ENCODE measurements at places on chromosomes 7 and 10. TPM values are rescaled to one million over a fixed set of nuclear protein-coding genes. Genes with fewer than 3 reads are reported as not detected.

The GRK5 gene
- 15.9 TPM for total RNA-seq

The PYROXD2 gene
- total RNA-seq, result 8.8 TPM

The ANKRD2 gene
- total RNA-seq, result not detected

The SLC26A5 gene
- total RNA-seq, result not detected

The SLC18A3 gene
- not detected for total RNA-seq

The FAM237B gene
- total RNA-seq, result not detected

The INHBA gene
- total RNA-seq, result 0.93 TPM

The CYP2C9 gene
- total RNA-seq, result not detected

- DNase-seq, result no peak
These were observed 221.1 kb downstream of the SEMA3E start for GRCh38 chr7:83427884-83428283.

DNA sequence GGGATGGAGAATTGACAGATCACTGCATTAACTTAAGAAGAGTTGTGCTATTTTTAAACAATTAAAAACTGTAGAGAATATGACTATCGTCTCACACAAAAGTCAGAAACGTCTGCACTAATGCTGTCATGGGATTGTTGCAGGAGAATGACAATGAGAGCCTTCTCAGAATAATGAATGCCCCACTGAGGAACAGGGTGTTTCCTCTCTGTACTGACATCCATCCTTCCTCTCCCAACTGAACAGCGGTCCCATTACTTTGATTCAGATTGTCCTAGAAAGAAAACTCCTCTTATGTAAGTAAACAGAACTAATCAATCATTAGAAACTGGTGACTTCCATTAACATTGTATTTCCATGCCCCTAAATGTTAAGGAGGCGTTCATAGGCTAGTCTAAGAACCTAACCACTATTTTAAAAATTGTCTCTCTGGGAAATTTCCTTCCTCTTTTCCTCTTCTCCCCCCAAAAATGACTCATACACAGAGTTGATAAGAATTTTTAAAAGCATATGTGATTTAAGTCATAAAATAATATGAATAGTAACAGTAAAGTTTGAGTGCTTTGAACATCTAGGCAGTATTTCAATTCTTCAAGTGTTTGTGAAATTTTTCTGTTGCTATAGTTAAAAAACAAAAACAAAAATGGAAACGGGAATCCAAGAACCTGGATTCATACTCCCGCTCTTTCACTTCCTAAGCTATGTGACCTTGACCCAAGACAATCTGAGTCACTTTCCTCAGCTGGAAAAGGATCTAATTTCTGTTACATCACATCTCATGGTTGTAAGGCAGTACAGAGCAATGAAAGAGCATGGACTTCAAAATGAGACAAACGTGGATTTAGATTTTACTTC, 12.7 kb upstream of the MACC1 start:
- DNase-seq, result no peak

DNA sequence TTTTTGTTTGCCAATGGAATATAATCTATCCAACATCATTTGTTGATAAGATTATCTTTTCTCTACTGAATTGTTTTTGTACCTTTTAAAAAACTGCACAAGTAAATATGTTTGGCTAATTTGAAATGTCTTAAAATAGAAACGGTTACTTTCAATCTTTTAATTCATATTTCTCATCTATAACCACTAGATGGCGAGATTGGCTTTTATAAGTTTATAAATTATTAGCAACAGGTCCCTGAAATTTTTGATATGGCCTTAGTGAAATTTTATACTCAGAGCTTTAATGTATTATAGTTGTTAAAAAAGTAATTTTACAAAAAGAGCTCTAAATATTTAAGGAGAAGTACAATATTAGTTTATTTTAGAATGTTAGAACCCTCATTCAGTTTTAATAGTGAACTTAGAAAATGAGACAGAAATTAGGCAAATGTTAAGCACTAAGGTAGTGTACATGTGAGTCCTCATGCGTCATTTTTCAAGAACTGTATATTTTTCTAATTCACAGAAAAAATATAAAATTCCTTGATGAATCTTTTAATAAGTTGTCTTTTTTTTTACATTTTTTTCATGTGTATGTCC, 592.5 kb downstream of the ARL4A start:
- DNase-seq, result no peak

- DNase-seq, result no peak
These were observed 472.6 kb downstream of the PLXNA4 start for GRCh38 chr7:132103718-132104117.

- no peak for DNase-seq
These were observed 141.4 kb upstream of the HABP2 start for GRCh38 chr10:113411456-113411855.

- no peak for DNase-seq
These were observed 48.5 kb upstream of the SLF2 start for GRCh38 chr10:100864036-100864885.

DNA sequence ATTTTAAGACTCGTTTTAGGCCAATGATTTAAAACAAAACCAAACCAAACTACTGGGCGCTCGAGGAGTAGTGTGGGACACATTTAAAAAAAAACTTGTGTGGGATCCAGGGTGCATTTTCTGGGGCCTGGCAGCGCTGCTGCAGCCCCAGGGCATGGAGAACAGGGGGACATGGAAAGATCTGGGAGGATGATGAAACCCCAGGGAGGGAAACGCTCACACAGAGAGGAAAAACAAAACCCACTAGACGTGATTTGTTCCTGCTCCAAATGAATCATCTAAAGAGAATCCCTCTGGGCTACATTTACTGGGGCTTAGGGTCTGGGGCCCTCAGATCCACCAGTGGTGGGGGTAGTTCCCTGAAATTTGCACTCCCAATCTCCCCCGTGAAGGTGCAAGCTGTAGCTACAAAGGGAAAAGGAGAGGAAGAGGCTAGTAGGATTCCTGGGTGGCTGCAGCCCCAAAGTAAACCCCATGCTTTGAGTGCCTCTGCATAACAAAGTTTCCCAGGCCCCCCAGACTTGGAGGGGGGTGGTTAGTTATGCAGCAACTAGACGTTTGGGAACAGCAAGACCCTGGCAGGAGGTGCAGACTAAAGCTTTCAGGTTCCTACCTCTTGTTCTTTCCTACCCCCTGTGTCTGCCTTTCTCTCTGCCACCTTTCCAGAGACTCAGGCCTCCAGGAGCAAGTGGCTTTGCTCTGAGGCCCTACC, 14.5 kb upstream of the HOXA13 start:
- DNase-seq, result no peak

DNA sequence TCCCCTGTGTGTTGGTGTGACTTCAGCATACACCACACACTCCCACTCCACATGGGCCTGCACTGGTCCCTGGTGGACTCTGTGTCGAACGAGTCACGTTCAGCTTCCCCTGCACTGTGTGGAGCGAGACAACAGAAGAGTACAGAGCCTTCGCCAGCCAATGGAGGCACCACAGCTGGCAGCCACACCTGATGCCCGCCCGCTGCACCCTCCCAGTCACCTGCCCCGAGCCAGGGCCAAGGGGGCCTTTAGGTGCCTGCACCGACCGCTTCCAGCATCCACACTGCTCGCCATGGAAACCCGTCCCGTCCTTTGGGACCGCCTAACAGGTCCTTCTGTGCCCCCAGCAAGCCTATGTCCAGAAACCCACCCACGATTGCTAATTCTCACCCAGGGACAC, 9.2 kb downstream of the FOXL3 start:
- DNase-seq, result no peak

DNA sequence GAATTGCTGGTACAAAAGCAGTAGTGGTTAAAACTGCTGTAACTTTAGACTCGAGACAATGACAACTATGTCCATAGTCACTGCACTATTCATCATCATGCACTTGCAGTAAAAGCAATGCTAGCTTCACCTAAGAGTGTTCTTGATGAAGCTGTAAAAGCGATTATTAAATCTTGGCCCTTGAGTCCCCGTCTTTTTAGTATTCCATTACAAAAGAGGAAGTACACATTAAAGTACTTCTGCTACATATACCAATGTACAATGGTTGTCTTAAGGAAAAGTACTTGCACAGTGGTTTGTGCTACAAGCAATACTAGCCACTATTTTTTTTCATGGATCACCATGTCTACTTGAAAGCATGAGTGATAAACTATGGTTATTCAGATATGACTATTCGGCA, 78.3 kb downstream of the ATAD1 start:
- DNase-seq, result no peak
